ENCODE measurements at places on chromosomes 5 and 9.

DNA sequence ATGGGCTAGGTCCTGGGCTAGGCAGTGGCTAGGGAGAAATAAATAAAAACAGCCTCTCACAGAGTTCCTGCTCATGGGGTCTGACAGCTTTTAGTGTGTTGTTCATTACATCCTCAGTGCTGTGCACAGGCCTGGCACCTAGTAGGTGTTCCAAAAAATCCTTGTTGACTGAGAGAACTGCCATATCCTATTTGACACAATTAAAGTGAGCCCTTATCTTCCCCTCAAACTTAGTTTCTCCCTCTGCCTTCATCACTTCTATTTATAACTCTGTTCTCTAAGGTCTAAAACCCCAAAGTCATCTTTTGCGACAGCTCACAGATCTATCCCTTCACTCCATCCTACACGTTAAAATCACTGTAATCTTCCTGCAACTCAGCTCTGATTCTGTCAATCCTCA is 549.1 kb upstream of the DAP start:
- no peak for DNase-seq

DNA sequence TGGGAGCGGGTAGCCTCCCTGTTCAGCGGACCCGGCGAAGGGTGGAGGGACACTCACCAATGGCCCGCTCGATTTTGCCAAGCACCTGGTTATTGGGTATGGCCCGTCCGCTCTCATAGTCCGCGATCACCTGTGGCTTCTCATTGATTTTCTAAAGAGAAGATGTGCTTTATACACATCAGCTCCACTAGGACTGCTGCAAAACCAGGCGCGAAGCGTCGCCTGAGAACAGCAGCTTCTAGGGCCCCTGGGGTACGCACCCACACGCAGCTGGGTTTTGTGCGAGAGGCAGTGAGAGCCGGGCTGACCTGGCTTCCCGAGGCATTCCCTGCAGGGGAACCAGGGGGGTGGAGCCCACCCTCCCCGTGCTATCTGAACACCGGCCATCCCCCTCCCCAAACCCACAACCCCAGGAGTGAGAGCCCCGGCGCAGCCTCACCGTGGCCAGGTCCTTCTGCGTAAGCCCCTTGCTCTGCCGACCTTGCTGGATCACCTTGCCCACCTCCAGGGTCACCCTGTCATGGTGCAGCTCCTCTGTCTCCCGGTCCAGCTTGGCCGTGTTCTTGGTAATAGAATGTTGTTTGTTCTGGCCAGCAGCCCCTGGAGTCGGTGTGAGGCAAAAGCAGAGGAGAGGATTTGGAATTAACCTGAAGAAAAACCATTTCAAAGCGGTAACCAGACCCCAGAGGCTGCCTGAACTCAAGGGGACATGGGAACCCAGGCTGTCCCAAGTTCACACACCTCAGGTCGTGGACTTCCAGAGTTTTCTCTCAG is 3.1 kb downstream of the EDF1 start:
- DNase-seq, result no peak

GRCh38 chr9:29220596-29221251 is 1647.4 kb upstream of the C9orf72 start:
- DNase-seq, result no peak

DNA sequence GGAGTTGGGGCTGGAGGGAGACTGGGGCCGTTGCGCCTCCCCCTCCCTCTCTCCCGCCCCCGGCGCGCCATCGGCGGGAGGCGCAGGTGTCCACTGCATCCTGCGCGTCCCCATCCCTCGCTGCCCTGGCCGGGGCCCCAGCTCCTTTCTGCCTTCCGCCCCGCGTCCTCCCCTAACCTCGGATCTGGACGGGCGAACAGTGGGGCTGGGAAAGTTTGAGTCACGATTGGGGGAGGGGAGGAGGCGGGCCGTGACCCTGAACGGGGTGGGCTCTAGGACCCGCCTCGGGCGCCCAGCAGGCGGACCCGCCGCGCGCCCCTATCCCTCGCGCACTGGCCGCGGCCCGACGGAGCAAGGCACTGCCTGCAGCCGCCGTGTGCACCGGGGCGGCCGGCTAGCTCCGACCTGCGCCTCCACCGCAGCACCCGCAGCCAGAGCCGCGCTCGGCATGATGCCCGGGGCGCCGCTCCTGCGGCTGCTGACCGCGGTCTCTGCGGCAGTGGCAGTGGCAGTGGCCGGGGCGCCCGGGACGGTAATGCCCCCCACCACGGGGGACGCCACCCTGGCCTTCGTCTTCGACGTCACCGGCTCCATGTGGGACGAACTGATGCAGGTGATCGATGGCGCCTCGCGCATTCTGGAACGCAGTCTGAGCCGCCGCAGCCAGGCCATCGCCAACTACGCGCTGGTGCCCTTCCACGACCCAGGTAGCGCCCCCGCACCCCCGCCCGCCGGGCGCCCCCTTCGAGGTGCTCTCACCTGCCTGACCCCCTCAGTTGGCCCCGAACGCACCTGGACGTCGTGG is at the start of gene HMCN2:
TSS of gene HMCN2 (plus strand) at position 330 of the 805 bp plus-strand sequence. CDS start at position 449, 119 bp downstream.
- DNase-seq, result no peak

DNA sequence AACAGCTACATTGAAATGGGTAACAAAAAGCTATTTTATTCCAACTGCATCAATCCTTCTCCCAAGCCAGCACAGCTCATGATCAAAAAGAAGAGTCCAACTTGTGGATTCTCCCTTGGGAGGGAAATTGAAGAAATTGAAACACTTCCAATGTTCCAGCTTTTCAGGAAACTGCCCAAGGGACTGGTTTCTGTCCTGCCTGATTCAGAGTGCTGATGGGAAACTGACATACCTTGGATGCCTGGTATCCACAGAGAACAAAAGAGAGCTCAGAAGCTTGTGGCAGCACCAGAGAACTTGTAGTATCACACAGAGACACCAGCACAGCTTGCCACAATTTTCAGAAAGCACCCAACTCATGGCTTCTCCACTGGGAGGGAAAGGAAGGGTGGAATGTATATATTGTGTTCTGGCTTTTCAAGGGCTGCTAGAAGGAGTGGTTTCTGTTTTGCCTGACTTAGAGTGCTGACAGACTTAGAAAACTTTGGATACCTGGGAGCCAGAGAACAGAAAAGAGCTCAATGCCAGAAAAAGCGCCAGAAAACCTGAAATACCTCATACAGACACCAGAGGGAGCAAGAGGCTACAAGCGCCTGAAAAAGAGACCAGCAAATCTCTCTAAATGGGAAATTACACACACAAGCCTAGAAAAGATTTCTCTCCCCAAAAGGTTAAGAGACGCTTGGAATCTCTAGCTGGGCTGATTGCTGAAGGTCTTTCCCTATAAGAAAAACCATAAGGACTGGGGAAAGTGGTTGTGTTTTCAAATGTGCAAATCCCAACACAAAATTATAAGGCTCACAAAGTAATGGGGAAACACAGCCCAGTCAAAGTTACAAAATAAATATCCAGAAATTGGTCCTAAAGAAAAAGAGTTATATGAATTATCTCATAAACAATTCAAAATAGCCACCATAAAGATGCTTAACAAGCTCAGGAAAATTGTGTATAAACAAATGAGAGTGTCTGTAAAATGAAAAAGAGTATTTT is 178.8 kb downstream of the SPOCK1 start:
- DNase-seq, result no peak

DNA sequence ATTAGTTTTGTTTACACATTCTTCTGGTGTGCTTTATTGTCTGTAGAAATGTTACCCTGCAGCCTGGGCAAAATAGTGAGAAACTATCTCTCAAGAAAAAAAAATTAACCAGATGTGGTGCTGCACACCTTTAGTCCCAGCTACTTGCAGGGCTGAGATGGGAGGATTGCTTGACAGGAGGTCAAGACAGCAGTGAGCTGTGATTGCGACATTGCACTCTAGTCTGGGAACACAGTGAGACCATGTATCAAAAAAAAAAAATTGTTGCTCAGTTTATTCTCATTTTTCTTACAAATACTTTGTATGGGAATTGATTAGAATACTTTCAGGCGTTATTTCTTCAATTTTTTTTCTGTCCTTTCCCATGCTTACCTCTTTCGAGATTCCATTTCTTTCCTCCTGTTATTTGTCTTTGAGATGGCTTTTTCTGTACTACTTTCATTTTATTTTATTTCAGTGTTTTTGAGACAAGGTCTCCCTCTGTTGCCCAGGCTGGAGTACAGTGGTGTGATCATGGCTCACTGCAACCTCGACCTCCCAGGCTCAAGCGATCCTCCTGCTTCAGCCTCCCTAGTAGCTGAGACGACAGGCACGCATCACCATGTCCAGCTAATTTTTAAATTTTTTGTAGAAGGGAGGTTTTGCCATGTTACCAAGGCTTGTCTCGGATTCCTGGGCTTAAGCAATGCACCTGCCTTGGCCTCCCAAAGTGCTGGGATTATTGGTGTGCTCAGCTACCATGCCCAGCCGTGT is 24.9 kb downstream of the TENT2 start:
- no peak for DNase-seq

DNA sequence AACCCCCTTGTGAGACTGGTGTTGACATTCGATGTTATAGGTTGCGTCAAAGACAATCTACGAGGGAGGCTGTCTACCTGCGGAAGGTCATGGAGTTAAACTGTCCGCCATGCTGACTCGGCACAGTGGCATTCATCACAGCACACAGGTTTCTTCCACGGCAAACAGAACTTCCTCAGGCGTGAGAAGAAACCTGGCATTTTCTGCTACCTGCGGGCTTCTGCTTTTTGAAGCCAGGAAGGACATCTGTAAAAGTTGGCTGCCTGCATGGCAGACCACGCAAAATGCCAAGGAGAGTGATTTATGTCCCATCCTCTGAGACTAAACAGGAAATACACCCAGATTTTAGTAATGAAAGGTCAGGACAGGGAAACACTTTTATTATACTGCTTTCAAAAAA is 809.8 kb upstream of the NUDT12 start:
- no peak for DNase-seq

All from activated naive CD4-positive, alpha-beta T cell treated with Interleukin-2 at 50 U/mL for 16 hours (primary cell).